Cerebellar cortex (tissue), 1 donor: ENCODE measurements at places on chromosomes 2 and 18.

DNA sequence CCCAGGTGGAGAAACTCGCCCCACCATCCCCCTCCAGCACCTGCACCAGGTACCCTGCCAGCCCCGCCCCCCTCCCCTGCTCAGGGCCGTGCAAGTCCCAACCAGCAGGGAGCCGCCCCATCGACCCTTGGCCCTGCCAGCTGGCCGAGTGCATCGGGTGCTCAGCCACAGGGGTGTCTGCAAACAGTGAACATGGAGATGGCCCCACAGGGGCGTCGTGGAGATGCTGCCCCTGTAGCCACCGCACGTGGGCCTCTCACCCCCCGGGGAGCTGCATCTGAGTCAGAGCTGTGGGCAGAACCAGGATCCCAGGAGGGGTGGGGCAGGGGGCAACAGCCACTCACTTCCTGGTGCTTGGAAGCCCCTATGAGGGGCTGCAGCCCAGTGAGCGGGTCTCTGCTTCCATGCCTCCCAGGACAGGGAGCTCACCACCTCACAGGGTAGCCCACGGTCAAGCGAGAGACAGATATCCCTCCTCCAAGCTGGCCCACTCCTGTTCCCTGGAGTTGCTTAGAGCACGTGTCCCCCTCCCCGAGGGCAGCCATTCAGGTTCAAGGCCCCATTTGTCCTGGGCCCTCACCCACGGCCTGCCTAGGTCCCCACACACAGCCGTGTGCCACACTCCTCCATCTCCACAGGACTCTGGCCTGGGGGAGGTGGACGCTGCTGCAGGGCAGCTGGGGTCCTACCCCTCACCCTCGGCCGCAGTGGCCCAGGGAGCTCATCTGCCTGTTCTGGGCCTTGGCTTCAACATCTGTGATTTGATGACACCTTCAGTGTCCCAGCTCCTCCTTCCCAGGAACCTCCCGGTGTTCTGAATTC lies 1.1 kb upstream of the MAB21L4 start:
- no peak for DNase-seq

DNA sequence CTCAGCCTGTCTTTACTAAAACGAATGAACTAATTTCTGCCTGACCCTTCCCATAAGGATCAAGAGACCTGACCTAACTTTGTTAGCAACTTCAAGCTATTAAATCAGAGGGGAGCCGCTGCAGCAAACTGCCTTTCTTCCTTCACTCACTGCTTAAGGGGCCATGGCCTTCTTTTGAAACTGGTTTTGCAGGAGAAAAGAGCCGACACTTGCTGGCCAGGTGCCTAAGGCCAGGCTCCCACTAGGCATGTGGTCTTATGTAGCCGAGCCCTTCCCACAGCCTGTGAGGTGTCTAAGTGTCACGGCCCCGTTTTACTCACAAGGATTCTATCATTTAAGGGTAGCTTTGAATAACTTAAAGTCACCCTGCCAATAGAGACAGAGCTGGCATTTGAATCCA lies 130.8 kb downstream of the ZNF236 start:
- no peak for DNase-seq

DNA sequence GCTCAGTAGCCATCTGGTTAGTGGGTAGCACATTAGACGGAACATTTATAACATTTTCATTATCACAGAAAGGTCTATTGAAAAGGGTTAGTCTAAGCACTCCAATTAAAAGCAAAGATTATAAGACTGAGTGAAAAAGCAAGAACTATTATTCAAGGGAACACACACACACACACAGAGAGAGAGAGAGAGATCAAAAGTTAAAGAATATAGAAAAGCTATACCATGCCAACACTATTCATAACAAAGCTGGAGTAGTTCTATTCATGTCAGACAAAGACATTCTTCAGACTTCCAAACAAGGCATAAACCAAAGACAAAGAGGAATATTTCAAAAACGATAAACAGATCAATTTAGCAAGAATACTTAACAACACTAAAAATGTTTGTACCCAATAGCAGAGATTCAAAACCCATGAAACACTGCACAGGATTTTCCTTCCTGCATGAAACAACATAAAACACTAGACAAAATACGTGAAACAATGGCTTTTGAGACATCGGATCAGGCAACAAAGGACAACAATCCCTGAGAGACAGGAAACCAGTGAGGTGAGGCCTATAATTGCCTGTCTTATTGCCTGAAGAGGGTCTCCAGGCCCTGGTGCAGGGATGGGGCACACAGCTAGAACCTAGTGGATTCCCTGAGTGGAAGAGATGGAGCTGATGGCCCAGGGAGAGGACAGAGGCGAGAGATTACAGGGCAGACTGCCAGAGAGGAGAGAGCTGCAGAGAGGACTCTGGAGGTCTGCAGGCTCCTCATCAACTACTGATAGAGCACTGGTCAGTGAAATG lies 83.6 kb upstream of the NPAS2 start:
- DNase-seq, result no peak

GRCh38 chr2:100588071-100588786 lies 25.4 kb downstream of the PDCL3 start:
- no peak for DNase-seq

DNA sequence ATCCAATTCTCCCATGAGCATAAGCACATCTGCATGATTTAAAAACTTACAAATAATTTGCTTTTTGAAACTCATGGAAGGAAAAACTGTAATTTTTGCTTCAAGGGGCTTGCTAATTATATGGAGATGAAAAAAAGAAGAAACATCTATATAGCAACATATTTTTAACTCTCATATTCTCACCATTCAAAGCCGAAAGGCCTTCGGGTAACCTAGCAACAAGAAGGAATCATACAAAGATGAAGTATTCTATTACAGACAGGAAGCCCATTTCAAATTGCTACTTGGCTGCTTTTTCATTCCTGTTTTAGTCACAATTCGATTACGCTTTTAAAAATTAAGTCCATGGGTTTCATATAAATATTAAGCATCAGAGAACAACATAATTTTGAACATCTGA lies 39.2 kb upstream of the RNU4ATAC start:
- peak; percentile 5 for DNase-seq

DNA sequence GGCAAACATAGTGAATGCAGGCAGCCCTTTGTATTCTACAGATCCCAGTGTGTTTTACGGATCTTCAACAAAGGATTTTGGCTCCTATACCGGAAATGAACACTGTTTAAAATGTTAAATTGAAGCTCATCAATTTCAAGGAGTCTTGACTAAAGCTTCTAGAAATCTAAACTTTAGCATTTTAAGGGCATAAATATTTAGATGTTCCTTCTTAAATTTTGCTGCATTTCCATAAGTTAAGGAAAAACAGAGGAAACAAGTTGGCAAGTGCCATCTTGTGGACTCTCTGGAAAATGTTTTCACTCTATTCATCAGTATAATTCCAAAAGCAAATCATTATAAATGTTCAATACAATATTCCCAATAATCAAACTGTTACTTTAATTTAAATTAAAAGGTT lies 19.6 kb downstream of the CHN1 start:
- peak; percentile 54 for DNase-seq

DNA sequence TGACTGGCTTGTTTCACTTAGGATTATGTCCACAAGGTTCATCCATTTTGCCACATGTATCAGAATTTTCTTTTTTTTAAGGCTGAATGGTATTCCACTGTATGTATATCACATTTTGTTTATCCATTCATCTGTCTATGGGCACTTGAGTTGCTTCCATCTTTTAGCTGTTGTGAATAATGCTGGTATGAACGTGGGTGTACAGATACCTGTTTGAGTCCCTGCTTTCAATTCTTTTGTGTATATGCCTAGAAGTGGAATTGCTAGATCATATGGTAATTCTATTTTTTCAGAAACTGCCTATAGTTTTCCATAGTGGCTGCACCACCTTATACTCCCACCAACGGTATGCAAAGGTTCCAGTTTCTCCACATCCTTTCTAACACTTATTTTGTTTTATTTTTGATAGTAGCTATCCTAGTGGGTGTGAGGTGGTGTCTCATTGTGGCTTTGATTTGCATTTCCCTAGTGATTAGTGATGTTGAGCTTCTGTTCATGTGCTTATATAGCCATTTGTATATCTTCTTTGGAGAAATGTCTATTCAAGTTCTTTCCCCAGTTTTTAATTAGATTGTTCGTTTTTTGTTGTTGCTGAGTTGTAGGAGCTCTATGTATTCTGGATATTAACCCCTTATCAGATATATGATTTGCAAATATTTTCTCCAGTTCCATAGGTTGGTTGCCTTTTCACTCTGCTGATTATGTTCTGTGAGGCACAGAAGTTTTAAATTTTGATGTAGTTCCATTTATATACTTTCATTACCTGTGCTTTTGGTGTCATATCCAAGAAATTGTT lies 40.7 kb downstream of the TTC39C start:
- no peak for DNase-seq

DNA sequence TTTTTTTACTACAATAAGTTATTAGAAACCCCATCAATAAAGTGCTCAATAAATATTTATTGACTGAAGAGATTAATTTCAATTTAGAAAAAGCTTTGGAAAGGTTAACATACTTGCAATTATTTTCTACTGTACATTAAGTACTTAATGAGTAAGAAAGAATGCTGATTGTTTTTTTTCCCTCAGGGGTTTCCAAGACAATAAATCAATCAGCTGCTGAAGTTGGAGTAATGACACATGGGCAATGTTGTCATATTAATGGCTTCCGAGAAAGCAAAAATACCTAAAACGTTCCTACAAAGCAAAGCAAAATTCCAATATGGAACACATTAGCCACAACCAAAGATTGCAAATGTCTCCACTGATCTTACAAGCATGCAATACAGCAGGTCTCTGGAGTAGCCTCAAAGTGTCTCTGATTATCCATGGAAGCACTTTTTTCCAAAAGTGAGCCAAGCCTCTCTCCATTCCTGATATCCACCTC lies 66.7 kb downstream of the ZC3H6 start:
- DNase-seq, result no peak

- DNase-seq, result no peak
Measured at GRCh38 chr2:72895759-72896281, 8.6 kb downstream of the SPR start.

DNA sequence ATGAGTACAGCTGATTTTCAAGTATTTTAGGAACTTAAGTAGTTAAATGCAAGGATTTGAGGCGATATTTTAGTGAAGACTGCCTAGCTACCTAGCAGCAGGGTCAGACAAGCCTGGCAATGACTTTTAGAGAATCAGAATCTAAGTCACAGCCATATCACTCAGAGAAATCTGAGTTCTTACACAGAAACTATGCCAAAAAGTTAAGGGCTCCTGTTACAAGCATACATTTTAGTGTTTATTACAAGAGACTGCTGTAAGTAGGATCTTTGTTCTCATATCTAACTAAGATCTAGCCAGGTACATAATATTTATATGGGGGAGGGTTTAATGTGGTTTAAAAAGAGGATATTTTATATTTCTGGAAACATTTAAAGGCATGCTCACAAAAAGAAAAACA lies 37.5 kb downstream of the MAP4K3 start:
- no peak for DNase-seq

- DNase-seq, result no peak
Measured at GRCh38 chr2:128370468-128371247, 52.0 kb upstream of the HS6ST1 start.

GRCh38 chr18:33960417-33960816 lies 264.3 kb downstream of the NOL4 start:
- no peak for DNase-seq

DNA sequence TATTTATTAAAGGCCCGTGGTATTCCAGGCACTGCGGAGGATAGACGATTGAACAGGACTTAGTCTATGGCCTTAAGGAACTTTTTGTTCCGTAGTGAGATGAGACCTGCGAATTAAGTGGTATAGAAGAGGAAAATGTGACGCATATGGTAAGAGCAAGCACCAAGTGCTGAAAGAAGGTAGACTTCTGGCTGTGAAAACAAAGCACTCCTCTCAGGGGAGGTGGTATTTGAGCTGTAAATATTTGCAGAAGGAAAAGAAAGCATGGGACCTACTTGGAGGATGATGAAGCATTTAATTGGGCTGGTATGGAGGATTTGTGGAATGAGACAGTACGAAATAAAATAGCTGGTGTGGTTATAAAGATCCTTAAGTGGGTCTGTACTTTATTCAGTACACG lies 62.5 kb downstream of the GPR39 start:
- no peak for DNase-seq

DNA sequence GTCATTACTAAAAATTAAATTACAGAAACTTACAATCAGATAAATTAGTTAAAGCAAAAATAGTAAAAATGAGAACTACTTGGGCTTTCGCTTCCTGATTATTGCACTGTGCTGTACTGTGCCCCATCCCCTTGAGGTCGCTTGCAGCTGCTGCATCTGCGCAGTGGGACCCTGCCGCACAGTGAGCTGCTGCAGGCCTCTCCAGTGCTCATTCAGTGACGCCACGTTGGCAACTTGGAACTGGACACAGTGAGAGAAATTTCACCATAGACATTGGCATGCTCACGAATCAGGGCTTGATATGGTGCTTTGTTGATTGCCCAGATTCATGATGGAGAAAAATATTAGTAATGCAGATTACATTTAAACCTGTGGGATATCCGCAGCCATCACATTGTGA lies 290.8 kb upstream of the MYT1L start:
- DNase-seq, result no peak

GRCh38 chr2:68662466-68662865 lies 19.1 kb downstream of the PROKR1 start:
- DNase-seq, result no peak

DNA sequence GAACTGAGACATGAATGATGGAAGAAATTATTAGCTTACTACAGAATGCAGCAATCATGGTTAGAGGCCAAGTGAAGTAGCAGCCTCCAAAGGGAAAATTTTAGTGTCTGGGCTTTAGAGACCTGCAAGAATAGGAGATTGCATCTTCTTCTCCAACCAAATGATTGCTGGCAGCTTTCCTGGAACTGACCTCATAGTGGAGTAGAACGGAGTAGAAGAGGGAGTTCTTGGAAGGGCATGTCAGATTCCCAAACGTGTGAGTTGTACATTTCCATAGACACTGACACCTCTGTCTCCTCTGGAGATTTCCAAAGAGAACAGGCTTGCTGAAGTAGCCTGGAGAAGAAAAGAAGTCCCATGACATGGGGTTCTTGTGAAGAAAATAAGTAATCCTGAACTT lies 169.8 kb upstream of the ERBB4 start:
- no peak for DNase-seq

GRCh38 chr2:198188982-198189381 lies 384.6 kb downstream of the PLCL1 start:
- no peak for DNase-seq

GRCh38 chr2:3160751-3161330 lies 216.8 kb downstream of the EIPR1 start:
- no peak for DNase-seq

- peak; percentile 84 for DNase-seq
Measured at GRCh38 chr18:13455960-13456481, 237.5 kb downstream of the LDLRAD4 start.

DNA sequence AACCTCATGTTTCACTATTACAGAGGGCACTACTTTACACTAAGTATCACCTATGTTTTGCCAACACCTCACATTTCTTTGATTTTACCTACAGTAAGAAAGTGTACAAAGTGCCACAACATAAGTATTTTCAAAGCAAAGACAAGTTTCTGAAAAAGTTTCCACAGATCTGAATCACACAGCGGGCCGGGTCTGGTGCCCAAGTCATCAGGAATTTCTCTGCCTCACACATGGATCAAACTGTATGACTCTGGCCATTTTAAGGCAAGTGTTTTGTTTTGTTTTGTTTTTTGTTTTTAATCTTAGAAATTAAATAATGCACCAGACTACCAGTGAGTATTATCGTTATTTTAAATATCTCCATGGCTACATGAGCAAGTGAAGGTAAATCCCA lies 73.4 kb downstream of the ZNF516 start:
- no peak for DNase-seq
